DND-41 (cell line): ENCODE measurements at places on chromosomes 5 and 9.

- DNase-seq: no peak
These were observed 7.8 kb downstream of the HSD17B3 start for GRCh38 chr9:96294159-96294545.

- DNase-seq: no peak
These were observed 66.4 kb downstream of the ZNF354C start for GRCh38 chr5:179126506-179126991.

- no peak for DNase-seq
These were observed 83.7 kb downstream of the HRH2 start for GRCh38 chr5:175741556-175741955.

DNA sequence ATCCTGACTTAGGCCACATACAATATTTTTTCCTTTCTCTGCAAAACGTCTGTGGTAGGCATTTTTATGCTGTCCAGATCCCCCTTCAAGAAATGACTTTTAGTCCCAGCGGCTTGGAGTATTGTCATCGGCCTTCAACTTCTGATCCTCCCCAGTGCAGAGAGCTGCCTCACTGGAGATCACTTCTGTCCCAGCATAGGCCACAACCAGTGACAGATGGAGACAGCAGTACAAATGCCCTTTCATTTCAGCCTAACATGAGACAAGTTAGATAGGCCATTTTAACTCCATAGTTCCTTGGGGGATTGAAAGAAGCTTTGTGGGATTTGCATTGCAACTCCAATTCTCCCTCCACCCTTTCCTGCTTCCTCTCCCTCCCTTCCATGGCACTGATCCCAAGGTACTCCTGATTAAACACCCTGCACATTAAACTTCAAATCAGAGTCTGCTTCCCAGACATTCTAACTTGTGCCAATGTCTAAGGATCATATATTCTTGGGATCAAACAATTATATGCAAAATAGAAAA lies 3.2 kb upstream of the MAMDC2 start:
- no peak for DNase-seq

- no peak for DNase-seq
These were observed 62.3 kb upstream of the CDK5RAP2 start for GRCh38 chr9:120642129-120642770.

- no peak for DNase-seq
These were observed 138.3 kb downstream of the PAX5 start for GRCh38 chr9:36895744-36896260.

DNA sequence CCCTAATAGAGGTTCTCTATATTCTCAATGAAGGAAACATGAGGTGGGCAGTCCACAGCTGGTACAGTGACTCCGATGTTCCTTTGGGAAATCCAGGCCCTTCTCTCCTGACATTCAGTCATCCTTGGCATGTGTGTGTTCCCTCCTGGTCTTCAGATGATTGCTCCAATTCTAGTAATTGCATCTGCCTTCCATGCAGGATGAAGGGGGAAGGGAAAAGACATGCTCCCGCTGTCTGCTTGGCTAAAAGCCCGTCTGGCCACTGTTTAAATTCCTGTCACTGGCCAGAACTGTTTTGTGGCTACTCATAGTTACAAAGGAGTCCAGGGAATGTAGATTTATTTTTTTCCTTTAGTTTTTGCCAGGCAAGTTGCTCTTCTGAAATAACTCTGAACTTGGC lies 65.0 kb downstream of the MAST4 start:
- DNase-seq: no peak

GRCh38 chr5:172805736-172806255 lies 28.3 kb upstream of the ERGIC1 start:
- no peak for DNase-seq
